HuH-7 (cell line): ENCODE measurements at places on chromosomes 16 and 17.
A peak's percentile ranks its signal among the peaks of the same experiment; 100 is the strongest.

DNA sequence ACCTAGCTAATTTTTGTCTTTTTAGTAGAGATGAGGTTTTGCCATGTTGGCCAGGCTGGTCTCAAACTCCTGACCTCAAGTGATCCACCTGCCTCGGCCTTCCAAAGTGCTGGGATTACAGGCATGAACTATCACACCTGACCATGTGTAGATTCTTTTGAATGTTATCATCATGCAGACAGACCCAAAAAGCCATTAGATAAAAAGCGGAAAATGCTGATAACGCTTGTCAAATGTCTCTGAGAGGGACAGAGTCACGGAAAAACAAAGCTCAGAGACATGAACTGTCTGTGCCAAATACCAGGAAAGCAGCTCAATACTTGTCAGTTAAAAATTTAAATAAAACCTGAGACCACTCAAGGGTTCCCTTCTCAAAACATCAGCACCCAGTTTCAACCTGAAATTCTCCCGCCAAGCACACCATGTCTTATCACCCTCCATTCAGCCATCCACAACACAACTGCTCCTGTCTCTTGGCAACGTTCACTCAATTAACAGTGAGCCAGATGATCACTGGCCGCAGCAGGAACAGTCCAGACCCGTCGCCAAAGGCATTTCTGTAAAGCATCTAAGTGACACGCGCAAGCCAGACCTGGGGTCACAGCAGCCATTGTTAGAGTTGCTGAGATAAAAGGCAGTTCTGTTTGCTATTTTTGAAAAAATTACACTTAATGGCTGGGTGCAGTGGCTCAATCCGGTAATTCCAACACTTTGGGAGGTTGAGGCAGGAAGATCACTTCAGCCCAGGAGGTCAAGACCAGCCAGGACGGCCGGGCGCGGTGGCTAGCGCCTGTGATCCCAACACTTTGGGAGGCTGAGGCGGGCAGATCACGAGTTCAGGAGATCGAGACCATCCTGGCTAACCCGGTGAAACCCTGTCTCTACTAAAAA, 29.7 kb downstream of the FANCA start:
- DNase-seq = no peak

- DNase-seq = no peak
Measured at GRCh38 chr16:75097941-75098901, 18.4 kb downstream of the LDHD start.

- DNase-seq = no peak
Measured at GRCh38 chr16:2270588-2271470, 2.9 kb upstream of the RNPS1 start.

GRCh38 chr17:16287563-16288027, 65.7 kb downstream of the CENPV start:
- DNase-seq = no peak

DNA sequence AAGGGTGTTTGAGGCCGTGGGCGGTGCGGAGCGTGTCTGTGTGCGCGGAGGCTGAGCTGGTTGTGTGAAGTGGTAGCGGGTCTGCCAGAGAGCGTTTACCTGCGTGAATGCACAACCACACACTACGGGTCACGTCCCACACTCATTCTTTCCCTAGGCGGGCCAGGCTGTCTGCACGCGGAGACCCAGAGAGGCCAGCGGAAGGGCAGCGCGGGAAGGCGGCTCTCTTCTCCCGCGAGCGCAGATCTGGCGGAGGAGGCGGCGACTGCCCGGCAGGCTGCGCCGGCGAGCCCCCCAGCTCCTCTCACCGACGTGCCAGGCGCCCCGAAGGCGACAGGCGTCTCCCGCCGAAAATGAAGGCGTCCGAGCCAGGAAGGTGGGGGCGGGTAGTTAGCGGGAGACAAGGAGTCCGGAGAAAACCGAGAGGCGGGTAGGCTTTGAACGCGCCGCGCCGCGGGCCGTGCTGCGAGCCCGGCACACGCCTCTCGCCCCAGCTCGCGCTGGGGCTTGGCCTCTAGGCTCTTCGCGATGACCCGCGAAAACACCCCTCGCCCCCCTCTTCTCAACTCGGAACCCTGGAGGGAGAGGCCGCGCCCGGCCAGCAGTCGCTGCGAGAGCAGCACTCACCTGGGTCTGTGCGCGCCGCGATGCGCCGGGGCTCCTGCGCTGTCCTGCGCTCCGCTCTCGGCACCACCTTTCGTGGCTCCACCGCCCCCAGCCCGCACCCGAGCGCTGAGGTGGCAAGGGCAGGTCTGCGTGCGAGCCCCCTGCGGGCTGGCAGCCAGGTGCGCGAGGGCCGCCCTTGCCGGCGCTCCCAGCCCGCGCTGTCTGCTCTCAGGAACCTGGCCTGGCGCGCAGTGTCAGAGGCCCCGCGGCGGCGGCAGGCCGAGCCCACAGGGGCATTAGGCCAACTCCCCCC, 2.0 kb upstream of the FOXF1 start:
- DNase-seq = no peak

DNA sequence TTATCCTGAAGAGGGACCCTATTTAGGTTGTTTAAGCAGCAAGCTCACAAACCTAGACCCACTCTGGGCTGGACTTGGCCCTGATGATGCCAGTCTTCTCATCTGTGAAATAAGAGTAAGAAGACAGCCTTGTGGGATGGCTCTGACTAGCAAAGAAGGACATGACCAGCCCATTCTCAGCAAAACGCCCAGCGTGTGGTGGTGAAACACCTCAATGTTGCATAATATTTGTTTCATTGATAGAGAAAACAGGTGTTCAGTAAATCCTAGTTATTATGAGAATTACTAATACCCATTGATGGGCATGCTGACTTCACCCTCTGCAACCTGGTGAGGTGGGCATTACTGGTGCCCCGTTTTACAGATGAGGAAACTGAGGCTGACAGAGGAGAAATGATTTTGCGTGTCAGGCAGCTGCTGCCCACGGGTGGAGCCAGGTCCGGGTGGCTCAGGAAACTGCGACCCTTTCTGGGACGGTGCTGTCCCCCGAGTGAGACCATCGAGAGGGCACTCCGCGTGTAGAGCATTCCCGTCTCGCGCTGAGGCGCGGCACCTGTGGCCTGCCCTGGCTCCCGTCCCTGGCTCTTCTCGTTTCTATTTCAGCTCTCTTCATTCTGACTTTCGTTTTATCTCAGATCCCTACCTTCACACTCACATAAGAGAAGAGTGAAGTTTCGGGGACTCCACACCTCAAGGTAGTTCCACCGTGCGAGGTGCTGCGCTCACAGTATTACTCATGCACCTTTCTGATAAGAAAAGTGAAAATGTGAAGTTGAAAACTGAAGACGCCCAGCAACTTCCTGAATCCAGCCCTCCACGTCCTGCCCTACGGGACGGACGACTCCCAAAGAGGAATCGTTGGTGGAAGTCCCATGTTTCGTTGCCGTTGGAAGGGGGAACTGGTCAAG, 48.5 kb downstream of the IRF8 start:
- DNase-seq = no peak

GRCh38 chr16:22979038-22979437, 165.1 kb downstream of the HS3ST2 start:
- no peak for DNase-seq

GRCh38 chr17:28747051-28747691, 3.4 kb downstream of the TRAF4 start:
- no peak for DNase-seq

DNA sequence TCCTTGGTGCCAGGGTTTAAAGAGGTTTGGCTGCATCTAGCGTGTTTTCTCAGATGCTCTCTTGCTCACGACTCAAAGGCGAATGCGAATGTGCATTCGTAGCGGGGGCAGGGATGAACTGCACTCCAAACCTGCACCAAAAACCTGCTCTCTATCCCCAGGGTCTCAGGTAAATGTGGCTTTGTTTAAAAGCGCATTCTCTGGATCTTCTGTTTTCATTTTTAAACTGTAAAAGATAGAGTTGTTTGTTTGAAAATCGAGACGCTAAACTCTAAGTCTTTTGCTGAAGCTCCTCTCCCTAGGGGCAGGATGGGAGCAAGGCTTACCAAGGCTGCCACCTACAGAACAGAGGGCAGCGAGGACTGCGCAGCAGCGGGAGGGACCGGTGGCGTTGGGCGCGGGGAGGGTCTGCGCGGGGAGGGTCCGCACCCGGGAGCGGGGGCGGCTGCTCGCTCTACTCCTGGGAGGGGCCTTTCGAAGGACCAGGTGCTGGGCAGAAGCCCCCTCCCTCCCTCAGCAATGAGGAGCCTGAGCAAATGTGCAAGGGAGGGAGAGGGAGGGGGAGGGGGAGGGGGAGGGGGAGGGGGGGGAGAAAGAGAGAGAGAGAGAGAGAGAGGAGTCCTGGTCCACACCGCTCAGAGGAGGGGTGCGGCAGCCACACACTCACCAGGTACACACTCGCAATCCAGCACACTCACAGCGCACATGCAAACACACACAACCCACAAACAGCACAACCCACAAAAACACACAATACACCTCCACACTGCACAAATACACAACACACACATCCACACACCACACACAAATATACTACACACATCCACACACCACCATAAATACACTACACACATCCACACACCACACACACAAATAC, 142.8 kb downstream of the GRIN2A start:
- no peak for DNase-seq

DNA sequence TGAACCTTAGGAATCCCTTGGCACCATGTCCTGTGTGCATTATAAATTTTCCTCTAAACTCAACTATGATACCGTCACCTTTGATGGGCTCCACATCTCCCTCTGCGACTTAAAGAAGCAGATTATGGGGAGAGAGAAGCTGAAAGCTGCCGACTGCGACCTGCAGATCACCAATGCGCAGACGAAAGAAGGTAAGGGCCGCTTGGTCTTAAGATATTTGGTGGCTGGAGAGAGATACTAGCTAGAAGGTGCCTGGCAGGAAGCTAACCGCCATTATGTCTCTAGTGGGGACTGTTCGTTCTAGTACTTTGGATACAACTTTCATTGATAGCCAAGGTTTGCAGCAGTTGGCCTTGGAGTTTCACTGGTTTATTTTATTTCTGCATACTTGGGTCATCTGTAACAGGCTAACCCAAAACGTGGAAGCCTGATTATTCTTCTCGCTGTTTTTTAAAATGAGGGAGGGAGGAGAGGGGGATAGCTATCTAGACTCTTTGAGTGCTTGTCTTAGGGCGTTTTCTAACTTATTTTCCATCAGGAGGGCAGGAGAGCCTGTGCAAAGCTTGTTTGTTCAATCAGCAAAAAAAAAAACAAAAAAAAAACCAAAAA, 1.3 kb downstream of the RBBP6 start:
- DNase-seq = peak; percentile 9

- DNase-seq = peak; percentile 53
Measured at GRCh38 chr17:41486809-41487530, 2.7 kb downstream of the KRT36 start.

DNA sequence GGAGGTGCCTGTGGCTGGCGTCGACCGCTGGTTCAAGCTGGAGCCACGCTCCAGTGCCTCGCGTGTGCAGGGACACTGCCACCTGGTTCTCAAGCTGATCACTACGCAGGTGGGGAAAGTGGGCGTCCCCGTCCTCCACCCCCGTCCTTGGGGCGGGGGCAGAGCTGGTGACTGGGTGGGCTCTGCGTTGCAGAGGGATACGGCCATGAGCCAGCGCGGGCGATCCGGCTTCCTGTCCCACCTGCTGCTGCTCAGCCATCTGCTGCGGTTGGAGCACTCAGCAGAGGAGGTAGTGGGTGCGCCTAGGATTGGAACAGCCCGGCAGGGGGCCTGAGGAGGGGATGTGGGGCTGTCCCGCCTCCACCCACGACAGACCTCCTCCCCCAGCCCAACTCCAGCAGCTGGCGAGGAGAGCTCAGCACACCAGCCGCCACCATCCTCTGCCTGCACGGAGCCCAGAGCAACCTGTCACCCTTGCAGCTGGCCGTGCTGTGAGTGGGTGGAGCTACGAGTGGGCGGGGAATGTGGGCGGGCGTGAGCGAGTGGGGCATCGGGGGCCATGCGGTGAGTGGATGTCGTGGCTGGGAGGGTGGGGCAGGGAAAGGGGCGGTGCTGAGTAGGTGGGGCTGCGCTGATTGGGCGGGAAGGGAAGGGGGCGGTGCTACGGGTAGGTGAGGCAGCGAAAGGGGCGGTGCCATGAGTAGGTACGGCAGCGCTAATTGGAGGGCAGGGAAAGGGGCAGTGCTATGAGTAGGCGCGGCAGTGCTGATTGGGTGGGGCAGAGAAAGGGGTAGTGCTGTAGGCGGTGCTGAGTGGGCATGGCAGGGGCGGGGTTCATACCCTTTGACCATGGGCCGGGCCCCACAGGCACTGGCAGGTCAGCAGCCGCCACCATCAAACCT, 8.9 kb downstream of the TSR3 start:
- DNase-seq = peak; percentile 99

- DNase-seq = no peak
Measured at GRCh38 chr16:46621934-46622676, 926 bp upstream of the SHCBP1 start.

GRCh38 chr16:75478480-75479345, 14.2 kb upstream of the TMEM170A start:
- no peak for DNase-seq

DNA sequence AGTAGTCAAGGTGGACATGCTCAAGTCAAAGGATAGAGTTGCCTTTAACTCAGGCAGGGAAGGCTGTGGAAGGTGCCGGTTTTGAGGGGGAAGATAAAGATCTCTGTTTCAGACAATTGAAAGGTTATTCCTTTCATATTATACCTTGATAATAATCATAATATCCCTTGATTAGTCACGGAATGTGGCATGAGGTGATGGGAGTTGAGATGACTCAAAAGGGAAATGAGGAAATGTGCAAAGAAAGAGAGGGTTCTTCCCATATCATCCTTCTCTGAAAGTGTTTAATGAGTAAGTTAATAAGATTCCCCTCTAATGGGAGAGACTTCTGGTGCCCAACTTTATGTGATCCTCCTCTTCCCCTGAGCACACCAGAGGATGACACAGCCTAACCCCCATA, 43.1 kb upstream of the HS3ST2 start:
- DNase-seq = no peak

DNA sequence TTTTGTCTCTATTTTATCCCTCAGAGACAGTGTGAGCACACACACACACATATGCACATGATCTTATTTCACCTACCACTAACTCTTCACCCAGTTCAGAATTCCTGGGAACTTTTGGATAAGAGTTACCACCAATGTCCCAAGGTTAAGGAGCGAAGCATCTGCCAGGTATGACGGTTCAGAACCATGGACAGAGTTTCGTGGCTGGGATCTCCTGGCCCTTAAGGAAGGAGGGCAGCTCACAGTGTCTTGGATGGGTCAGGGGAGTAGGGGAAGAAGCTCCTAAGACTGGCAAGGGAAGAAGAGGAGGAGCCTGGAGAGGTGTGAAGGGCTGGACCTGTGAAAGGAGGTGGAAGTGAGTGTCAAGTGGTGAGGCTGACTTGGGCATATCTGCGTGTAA, 23.0 kb upstream of the TMEM132E start:
- DNase-seq = no peak

GRCh38 chr17:73521376-73521775, 122.9 kb downstream of the SDK2 start:
- no peak for DNase-seq

GRCh38 chr16:85570213-85570734, 42.8 kb upstream of the GSE1 start:
- no peak for DNase-seq

DNA sequence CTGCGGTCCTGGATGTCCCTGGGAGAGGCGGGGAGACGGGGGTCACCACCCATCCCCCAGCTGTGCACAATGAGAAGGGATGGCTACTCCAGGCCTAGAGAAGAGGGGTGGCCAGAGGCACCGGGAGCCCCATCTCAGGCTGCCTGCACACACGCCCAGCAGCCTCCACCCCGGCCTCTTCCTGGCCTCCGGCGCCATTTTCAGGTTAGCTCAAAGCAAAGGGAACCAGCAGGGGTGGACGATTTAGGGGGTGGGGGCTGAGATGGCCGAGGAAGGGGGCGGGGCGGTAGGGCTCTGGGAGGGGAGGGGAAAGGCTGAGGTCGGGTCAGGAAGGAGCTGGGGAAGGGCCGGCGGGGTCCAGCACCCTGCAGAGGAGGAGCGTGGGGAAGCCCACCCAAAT, 42.8 kb downstream of the SRCIN1 start:
- DNase-seq = no peak
